Activated CD4-positive, alpha-beta T cell treated with anti-CD3 and anti-CD28 coated beads, Interleukin-2, amount 50 U/mL, for 24 hours (primary cell): ENCODE measurements at places on chromosomes 13 and 19.

DNA sequence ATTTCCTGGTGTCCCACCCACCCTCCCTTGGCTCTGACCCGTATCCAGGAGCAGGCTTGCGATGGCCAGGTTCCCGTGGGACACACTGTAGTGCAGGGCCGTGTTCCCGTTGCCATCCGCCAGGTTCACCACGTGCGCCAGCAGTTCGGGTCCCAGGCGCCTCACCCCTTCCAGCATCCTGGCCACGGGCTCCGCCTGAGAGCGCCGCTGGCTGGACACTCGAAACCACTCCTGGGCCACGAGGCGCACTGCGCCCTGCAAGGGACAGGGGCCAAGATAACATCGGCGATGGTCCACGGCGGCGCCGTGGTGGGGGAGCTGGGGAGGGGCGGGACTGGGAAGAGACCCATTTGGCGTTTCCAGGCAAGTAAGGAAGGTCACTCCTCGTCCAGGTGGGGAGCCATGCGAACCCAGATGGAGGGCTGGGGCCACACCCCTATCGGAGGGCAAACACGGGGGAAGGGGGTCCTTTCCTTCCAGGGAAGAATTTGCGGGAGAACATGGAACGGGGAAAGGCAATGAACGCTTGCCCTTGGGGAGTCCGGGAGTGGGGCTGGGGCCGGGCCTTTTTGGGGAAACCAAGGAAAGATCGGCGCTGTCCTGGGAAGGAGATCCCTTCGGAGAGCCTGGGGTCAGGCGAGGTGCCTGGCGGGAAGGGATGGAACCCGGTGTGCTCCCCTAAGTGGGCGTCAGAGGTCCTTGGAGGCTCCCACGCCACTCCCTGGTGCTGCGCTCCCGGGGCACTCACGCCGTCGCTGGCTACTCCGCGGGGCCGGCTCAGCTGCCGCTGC, 9.9 kb downstream of the KANK3 start:
- DNase-seq: no peak

- DNase-seq: no peak
Measured at GRCh38 chr13:43686557-43686956, 100.2 kb downstream of the ENOX1 start.

DNA sequence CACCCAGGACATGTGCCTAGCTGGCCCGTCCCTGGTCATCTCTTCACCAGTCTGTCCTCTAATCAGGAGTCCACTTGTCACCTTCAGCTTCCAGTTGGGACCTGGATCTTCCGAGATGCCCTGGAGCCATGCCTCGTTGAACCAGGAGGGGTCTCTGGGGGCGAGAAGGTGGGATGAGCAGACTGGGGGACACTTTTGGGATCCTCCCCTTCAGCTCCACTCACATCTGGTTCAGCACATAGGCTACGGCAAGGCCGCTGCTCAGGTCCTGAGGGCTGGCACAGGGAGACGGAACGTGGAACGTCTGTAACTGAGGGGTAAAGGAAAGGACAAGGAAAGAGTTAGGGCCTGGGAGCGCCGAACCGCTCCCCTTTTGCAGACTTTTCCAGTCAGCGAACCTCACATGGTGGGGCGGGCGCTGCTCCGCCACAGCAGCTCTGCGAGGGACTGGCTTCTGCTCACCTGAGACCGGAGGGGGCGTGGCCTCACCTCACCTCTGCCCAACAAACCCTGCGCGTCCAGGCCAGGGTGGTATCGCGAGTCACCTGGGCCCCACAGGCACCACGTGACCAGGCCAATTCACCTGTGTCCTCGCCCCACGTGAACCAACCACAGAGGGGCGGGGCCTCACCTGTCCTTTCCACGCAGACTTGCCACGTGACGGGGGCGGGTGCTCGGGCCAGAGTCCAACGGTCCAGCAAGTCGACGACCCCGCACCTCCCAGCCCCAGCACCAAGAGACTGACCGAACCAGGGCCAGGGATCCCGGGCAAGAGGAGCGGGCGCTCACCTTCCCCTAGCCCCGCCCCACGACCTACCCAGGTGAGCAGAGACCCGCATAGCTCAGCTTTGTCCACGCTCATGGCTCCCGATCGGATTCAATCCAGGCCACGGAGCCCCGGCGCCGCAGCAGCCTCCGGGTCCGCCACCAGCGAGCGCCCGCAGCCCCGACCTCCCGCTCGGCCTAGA, at the start of gene HOOK2:
TSS of gene HOOK2 (minus strand) at position 965 of the 968 bp plus-strand sequence. CDS start at position 862, 103 bp downstream.
- no peak for DNase-seq

- no peak for DNase-seq
Measured at GRCh38 chr13:67763984-67764383, 533.8 kb upstream of the PCDH9 start.

DNA sequence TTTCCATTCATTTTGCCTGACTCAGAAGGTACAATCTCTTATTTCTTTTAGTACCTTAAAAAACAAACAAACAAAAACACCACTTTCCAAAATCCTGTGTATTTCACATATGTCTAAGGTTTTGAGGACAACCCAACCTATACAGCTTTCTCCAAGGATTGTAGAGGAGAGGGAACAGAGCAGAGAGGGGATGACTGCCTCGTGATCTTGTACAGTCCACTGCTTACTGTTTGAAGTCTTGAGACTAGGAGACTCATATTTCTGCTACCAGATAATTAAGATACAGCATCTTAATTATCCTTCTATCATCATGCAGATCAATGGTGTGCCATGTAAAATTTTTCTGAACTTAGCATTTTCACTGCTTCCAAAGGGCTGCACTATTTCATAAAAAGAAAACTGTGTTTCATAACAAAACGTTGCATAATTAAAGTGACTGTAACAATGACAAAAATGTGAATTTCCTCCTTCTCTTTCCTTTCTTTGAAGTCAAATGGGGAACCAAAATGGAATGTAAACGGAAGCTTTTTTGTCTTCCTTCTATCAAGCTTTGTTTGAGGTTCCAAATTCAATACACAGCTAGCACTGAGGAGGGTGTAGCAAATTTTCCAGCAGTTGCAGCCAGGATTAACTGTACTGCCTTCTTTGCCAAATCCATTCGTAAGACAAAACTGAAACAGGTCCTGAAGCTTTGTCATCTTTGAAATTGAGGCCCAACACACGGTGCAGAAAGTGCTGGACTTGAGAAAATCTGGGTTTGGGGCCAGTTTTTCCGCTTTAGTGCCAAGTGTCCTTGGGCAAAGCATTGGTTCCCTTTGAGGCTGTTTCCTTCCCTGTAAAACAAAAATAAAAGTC, 34.9 kb upstream of the RCBTB2 start:
- DNase-seq: no peak

DNA sequence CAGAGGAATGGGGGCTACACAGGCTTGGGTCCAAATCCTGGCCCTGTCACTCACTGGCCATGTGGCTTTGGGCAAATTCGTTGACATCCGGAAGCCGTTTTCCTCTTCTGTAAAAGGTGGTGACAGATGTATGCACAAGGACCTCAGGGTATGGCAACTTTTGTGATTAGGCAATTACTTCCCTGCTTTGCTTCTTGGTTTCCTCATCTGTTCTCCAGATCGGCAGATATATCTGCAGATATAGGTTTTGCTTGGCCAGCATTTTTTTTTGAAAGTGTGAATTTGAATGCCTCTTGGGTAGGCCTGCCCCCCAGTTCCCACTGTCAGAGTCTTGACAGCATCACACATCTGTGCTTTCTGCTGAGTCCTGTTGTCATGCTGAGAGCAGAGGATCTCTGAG, 17.7 kb downstream of the TMEM272 start:
- no peak for DNase-seq

DNA sequence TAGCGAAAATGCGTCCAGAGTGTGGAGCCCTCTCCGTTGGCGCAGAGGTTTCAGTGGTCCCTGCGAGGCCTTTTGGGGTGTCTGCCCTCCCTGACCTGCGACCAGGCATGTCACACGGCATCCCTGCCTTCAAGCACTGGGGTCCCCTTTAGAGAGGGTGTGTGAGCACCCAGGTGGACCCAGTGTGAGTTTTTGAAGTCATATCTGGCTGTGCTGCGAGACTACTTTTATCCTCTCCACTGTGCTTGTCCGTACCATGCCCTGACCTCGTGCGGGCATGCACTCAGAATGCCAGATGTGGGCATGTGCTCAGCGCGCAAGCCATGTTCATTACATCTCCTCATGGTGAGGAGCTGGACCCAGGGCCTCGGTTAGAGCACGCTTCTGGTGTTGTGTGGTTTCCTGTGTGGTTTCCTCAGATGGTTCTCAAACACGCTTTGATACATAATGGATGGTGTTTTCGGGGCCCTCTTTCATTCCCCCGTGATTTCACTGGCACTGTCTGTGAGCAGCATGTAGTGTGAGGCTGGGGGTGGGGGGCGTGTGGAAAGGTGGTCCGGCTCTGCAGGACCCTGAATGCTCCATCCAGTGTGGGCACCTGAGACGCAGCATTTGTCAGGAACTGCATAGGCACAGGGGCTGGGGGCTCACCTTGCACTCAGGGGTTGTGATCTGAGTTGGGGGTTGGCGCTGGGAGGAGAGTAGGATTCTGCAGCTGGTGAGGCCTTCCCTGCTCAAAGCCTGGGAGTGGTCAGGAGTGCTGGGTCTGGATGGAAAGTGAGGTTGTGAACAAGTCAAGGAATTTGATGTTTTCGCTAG, 2.3 kb downstream of the TFDP1 start:
- no peak for DNase-seq

DNA sequence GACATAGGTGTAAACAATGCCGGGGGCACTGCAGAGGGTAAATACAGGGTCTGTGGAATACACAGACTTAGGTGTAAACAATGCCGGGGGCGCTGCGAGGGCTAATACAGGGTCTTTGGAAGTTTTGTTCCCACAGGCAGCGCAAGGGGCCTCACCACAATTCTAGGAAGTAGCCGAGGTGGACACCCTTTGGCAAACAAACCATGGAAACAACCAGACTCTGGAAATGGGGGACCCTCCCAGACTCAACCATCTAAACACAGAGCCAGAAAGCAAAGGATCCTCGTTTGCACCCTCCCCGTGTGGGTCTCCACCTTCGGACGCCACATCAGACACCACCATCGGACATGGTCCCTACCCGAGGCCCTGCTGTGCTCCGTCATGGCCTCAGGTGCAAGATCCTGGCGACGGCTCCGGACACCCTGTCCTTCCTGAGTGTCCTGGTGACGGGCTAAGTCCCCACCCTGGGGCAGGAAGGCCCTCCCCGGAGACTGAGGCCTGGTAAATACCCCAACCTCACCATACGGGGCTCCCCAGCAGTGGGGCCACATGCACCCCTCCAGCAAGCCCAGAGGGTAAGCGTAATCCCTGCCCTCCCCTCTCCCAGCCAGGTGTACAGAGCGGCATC, 16.7 kb upstream of the PLPP2 start:
- DNase-seq: no peak
